ENCODE measurements at places on chromosomes 2 and 18. TPM values are rescaled to one million over a fixed set of nuclear protein-coding genes. Genes with fewer than 3 reads are reported as not detected.

Gene RNF125
- 4.3 TPM for total RNA-seq

Gene SPP2
- not detected for total RNA-seq

Gene MSTN
- total RNA-seq, result not detected

Gene GAREM2
- total RNA-seq, result 0.68 TPM

Gene MYOM1
- 2.2 TPM for total RNA-seq

Gene LYG2
- not detected for total RNA-seq

Gene CYTIP
- total RNA-seq, result not detected

Gene MGAT4A
- total RNA-seq, result 89.5 TPM

Gene ZAP70
- not detected for total RNA-seq

Gene C2orf15
- not detected for total RNA-seq

Gene SH3BP4
- 42.3 TPM for total RNA-seq

Gene MAL
- total RNA-seq, result 4.8 TPM

Gene SLC30A3
- 17.9 TPM for total RNA-seq

Gene C2orf78
- not detected for total RNA-seq

Gene C2orf81
- total RNA-seq, result 0.17 TPM

Gene LIMS4
- total RNA-seq, result 40.1 TPM

Gene HAT1
- 60.2 TPM for total RNA-seq

Gene USP34
- total RNA-seq, result 165 TPM

Gene C2orf80
- total RNA-seq, result not detected

Gene TRIM43
- total RNA-seq, result not detected

Gene VWC2L
- total RNA-seq, result not detected

Gene RGPD8
- total RNA-seq, result 10.5 TPM

Gene SMPD4
- total RNA-seq, result 37.0 TPM

Gene LTBP1
- total RNA-seq, result 148 TPM

Gene SERPINB4
- total RNA-seq, result not detected

Gene UXS1
- total RNA-seq, result 39.5 TPM

Gene EVX2
- total RNA-seq, result not detected

Gene KIDINS220
- total RNA-seq, result 69.6 TPM

Gene ODC1
- total RNA-seq, result 111 TPM

Gene STAMBP
- 25.4 TPM for total RNA-seq

Gene DAW1
- total RNA-seq, result not detected

Gene TANC1
- 92.6 TPM for total RNA-seq

Gene ASIC4
- not detected for total RNA-seq

Gene SPDYA
- 0.56 TPM for total RNA-seq
